ENCODE measurements at places on chromosomes 3 and 15.
A peak's percentile ranks its signal among the peaks of the same experiment; 100 is the strongest.

DNA sequence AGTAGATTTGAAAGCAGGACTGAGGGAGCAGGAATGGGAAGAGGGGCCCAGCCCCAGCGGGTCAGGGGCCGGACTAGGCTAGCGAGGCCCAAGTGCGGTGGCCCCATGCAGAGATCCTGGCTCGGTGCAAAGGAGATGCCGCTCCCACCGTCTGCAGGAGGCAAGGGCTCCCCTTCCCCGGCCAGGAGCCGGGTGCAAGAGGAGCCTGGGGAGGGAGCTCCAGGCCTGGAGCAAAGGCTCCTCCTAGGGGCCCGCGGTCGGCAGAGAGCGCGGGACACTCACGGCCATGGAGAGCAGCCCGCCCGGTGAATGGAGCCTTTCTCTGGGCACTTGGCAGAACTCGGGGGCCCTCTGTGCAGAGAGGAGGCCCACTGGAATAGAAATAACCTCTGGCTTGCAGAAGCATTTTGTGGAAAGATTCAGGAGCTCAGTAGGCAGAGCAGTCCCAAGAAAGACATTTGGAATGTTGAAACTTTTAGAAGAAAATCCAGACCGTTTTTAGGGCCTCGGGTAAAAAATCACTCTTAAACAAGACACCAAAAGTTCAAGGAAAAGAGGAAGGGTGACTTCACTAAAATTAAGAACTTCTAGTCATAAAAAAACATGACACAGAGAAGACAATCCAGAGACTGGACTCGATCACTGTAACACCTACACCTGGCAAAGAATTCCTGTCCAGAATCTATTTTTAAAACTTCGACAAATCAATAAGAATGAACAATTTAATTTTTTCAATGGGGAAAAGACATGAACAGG lies 43.0 kb upstream of the USP3 start:
- no peak for DNase-seq

DNA sequence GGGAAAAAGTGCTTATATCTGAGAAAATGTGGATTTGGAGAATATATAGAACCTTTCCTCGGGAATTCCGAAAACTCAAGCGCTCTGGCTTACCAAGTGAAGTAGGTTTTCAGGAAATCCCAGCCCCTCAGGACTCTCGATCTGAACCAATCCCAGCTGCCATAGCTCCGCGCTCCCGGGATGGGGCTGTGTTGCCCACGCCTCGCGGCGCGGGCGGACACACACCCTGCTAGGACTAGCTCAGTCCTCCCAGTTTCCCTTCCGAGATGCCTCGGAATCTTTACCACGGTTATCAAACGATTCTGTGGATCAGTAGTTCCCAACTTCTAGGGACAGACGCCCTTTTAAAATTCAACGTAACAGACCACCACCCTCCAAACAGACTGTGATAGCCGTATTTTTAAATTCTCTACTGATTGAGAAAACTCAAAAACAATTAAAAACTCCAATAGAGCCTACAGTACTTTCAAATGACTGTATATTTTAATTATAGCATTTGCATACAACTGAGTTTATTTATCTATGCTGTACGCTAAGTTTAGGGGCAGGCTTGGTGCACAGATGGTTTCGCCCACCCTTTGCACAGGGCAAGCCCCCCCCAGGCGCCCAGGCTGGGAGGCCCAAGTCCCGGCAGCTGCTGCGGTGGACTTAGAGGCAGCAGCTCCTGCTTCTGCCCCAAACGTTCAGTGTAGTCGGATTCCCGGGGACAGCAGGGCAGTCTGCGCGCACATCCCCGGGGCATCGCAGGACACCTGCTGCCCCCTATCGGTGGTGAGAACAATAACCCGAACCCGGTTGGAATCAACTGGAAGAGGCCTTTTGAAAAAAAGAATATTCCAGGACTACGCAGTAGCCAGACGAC lies 52.3 kb downstream of the CCDC54 start:
- peak; percentile 48 for DNase-seq

DNA sequence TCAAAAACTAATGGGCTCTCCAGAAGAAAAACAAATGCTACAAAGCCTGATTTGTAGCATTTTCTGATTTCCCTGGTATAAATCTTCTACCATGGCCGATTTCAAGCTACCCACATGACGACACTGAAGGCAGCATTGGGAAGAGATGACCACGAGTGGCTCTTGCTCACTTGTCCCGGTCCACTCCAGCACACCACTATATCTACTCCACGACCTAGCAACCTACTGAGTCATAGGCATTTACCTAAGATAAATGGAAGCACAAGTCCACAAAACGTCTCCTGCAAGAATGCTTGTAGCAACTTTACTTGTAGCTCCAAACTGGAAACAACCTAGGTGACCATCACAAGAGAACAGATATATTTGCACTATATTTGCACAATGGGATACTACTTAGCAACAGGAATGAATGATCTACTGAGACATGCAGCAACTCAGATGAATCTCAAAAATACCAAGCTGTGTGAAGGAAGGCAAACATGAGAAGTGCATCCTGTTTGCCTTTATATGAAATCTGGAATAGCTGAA lies 60.8 kb upstream of the HES1 start:
- DNase-seq, result no peak

- no peak for DNase-seq
Observed at GRCh38 chr15:42284551-42284950, 11.3 kb upstream of the TMEM87A start.

- DNase-seq, result no peak
Observed at GRCh38 chr3:197088370-197088769, 58.8 kb upstream of the MELTF start.

GRCh38 chr15:58146749-58147148 lies 8.6 kb downstream of the AQP9 start:
- DNase-seq, result no peak

DNA sequence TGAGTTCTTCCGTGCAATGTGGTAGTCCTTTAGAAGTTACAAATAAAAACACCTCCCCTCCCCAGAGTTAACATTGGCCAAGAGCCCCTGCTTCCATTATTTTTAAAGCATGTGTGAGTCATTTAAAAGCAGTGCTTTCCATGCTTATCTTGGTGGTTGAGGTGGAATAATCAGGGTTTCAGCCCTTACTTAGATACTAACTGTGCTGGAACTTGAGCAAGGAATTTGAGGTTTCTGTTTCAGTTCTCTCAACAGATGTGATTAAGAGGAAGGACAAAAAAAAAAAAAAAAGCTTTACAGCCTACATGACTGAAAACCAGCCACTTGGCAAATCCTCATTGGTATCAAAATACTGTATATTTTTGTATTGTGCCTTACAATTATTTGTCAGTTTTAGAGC lies 64.5 kb downstream of the CGNL1 start:
- DNase-seq, result no peak

- DNase-seq, result no peak
Observed at GRCh38 chr3:168251371-168251770, 155.6 kb upstream of the GOLIM4 start.

- no peak for DNase-seq
Observed at GRCh38 chr15:21270474-21270873, 169.8 kb downstream of the POTEB3 start.

GRCh38 chr15:88681610-88682221 lies 42.9 kb downstream of the ISG20 start:
- no peak for DNase-seq

DNA sequence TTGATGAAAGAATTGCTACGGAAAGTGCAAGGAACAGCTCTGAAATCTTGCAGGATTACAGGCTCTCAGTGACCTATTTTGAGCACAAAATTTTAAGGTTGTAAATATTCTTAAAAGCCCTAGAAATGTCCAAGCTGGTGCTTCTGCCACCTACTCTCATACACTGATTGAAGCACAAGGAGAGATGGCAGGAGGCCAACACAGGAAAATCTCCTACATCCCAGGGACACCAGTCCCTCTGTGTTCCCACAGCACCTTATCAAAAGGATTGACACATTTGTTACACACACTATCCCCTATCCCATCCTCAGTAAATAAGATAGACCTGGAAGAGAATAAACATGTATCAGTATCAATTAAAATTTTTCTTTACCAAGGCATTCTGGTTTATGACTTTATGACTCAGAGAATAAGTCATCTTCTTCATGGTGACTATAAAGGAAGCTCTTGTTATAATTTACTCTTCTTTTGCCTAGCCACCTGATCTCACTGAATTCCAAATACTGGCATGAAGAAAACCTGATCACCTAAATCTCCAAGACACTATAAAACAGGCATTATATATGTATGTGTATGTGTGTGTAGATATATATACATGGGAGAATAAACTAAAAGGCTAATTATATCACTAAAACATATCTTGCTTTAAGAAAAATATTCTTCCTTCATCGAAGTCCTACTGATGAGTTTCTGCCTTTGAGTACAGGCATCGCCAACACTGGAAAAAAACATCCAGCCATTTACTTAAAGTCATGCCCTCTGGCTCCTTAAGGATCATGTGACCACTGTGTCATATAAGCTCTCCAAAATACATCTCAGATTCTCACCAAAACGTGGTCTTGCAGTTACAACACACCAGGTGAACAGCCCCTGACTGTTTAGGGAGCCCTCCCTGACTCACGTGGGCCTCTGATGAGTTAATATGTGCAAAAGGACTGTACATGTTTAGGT lies 208.1 kb upstream of the NR2F2 start:
- DNase-seq, result no peak

- no peak for DNase-seq
Observed at GRCh38 chr3:42229942-42230688, 35.9 kb downstream of the CCK start.

- no peak for DNase-seq
Observed at GRCh38 chr15:83656943-83657528, 3.1 kb downstream of the ADAMTSL3 start.

DNA sequence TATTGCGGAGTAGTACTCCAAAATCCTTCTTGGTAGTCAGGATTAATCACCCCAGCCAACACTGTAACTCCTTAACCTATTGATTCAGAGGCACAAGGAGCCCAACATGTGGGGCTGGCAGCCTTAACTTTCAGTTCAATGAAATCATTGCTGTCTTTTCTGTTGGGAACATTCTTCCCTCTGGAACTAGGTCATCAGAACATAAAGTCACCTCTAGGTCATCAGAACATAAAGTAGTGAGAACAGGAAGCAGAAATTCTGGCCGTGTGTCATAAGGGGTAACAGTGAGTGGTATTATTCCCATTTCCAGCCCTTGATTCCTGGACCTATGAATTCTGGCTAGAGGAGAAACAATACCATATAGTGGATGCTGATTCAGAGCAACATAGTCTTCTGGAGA lies 71.5 kb upstream of the TNIK start:
- DNase-seq, result no peak

DNA sequence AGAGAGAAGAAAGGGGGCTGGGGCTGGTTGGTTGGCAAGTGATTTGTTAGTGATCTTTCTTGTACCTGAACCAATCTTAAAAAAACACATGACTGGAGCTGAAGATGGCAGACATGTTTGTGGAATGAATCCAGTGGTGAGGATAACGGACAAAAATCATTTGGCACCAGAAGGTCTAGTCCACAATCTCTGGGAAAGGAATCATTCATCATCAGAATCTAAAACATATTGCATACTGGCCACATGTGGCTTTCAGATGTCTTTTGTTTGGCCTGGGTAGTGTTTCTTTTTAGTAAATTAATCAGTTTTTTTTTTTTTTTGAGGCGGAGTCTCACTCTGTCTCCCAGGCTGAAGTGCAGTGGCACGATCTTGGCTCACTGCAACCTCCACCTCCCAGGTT lies 5.0 kb downstream of the NEK11 start:
- DNase-seq, result no peak

- no peak for DNase-seq
Observed at GRCh38 chr3:129037093-129037419, 23.5 kb upstream of the GP9 start.

DNA sequence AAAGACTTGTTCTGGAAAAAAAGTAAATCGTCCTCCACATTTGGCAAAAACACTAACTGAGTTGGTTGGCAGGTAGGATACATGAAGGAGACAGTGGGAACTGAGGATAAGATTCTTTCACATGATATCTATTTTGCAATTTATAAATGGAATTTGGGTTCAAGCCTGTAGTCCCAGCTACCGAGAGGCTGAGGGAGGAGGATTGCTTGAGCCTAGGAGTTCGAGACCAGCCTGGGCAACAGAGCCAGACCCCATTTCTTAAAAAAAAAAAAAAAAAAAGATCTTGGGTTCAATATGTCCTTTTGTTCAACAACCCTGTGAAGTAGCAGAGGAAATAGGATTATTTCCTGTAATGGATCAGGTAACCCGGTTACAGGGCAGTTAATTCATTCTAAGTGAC lies 35.7 kb upstream of the CFAP161 start:
- no peak for DNase-seq

DNA sequence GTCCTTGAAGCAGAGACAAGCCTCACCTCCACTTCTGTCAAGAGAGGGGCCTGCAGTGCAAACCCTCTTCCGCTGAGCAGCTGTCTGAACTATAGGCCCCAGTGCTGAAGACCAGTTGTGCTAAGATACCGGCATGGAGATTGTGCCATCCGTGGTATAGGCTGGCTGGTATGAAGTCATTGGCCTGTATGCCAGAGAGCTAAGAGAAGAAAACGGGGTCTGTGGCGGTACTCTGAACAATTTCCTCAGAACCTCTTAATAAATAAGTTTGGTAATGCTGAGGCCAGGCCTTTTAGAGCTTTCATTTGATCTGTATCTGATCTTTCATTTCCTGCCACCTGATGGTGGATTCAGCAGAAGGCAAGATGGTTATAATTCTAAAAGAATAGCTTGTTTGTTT lies 123.0 kb downstream of the LRIG1 start:
- peak; percentile 37 for DNase-seq

GRCh38 chr3:66414846-66415245 lies 86.0 kb downstream of the LRIG1 start:
- no peak for DNase-seq

- DNase-seq, result no peak
Observed at GRCh38 chr3:179565496-179565895, 2.8 kb downstream of the ACTL6A start.

- no peak for DNase-seq
Observed at GRCh38 chr3:127556565-127556964, 34.0 kb downstream of the TPRA1 start.

DNA sequence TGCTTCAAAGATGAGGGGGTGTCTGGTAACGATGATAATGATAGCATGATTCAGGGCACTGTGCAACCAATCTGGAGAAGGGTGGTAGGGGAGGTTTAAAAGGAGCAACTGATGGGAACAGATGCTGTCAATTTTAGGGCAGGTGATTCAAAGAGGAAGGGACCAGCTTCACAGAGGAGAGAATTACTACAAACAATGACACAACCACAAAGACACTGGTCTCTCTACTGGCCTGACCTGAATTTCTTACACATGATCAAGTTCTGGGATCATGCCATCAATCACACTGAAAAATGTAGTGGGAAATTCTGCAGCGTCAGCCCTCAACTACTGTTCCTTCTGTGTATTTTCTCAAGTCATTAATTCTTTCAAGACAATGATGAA lies 2.6 kb upstream of the CDV3 start:
- no peak for DNase-seq

- no peak for DNase-seq
Observed at GRCh38 chr3:196142202-196142956, 60.5 kb upstream of the TFRC start.

DNA sequence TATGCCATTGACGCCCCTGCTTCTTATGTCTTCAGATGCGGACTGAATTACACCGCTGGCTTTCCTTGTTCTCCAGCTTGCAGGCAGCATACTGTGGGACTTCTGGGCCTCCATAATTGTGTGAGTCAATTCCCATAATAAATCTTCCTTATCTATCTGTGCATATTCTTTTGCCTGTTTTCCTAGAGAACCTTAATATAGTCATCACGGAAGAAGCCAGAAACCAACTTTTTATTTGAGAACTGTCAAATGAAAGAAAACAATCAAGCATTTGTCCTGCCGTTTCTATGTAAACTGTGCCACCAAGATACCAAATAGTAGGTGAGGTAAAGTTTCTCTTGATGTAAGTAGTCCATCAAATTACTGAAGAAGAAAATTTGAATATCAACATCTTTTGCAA lies 51.8 kb upstream of the B3GALNT1 start:
- DNase-seq, result no peak

Measured in central memory CD4-positive, alpha-beta T cell (primary cell).